ENCODE measurements at places on chromosomes 4 and X. TPM values are rescaled to one million over a fixed set of nuclear protein-coding genes. Genes with fewer than 3 reads are reported as not detected.

- DNase-seq, result no peak
These were observed 16.0 kb downstream of the HTR2C start for GRCh38 chrX:114599911-114600310.

SSX7 gene
- not detected for total RNA-seq

CHRDL1 gene
- total RNA-seq, result 14.3 TPM

DNA sequence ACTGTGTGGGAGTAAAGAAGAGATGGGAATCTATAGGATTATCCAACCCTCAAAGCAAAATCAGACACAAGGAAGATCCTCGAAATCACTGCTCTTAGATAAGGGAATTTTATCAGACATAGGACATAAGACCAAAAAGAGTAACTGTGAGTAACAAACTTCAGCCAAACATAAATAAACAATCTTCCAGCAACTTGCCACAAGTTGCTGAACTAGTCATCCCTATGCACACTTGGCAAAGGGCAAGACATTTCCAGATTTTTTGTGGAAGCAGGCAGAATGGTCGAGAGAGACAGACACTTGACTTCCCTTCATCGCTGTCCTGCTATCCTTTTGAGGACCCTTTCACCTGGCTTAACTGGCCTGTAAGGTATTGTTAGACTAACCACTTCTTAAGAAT, 89.6 kb downstream of the KCNIP4 start:
- DNase-seq, result no peak

- no peak for DNase-seq
These were observed 111.1 kb downstream of the APOOL start for GRCh38 chrX:85114776-85115175.

Data from dorsolateral prefrontal cortex (tissue), 122 donors.